Left renal cortex interstitium (tissue), 4 donors: ENCODE measurements at places on chromosomes 2 and 18.

DNA sequence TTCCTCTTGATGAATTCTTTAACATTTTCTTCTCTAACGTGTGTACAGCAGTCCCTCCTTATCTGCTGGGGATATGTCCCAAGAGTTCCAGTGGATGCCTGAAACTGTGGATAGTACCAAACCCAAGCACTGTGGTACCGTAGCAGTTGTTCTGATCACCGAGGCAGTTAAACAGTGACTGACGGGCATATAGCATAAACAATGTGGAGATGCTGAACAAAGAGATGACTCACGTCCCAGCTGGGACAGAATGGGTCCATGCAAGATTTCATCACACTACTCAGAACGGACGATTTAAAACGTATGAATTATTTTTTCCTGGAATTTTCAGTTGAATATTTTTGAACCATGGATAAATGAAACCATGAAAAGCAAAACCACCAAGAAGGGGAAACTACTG is 54.5 kb upstream of the SPAG16 start:
- no peak for DNase-seq

DNA sequence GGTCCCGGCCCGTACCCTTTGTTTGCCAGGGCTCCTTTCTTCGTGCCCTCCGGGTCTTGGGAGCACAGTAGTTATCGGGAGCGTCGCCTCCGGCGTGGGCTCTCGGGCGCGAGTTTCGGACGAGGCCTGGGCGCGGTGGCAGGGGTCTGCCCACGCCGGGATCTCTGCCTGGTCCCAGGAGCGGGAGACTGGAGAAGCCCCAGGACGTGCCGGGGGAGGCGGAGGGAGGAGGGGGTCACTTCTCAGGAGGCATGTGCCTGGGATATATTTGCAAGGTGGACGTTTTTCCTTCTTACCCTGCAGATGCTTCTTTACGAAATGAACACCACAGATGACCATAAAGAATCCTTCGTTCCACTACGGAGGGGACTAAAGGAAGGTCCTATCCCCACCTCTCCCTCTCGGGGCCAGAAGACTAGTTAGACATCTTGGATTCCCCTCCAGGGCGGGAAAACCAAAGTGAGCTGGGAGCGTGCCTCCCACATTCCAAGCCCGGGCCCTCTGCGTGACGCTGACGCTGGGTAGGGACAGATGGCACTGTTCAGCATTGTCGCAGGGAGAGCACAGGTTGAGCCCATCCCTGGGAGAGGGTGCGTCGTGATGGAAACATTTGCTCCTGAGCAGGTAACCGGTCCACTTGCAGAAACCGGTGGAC is 483 bp upstream of the FHL2 start:
- DNase-seq = no peak

DNA sequence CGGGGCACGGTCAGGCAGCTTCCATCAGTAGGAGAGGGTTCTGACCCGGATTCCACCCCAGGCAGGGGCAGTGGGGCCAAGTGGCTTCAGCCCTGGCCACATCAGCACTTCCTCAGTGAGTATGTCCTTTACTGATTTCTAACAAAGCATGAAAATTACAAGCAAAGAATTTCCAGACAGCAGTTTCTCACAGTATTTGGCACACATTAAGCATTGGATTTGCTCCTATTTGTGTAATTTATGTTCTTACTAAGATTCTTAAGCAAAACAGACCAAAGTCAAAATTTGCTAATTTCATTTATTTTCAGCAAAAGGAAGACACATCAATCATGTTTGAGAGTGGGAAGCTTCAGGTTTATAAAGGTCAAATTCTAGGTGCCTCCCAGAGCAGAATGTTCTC is 73.3 kb upstream of the NFATC1 start:
- no peak for DNase-seq

DNA sequence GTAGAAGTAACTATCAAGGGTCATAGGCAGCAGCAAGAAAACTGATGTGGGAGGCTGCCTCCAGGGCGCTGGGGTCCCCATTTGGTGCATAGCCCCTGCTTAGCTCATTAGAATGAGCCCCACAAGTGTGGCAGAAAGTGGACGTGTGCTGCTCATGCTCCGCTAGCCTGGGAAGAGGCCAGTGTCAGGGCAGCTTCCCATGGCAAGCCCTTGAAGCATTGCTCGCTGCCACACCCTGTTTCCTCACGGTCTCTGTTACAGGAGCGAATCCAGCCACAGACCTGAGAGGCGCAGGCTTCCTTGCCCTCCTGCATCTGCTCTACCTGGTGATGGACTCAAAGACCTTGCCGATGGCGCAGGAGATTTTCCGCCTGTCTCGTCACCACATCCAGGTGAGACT is 22.5 kb downstream of the ELMOD3 start:
- no peak for DNase-seq

GRCh38 chr2:7906431-7906830 is 775.4 kb upstream of the ID2 start:
- no peak for DNase-seq

- DNase-seq = no peak
Measured at GRCh38 chr2:112634874-112635157, 10.9 kb upstream of the SLC20A1 start.

- DNase-seq = no peak
Measured at GRCh38 chr2:154978244-154978643, 279.7 kb downstream of the KCNJ3 start.

GRCh38 chr18:572831-573289 is 7.3 kb upstream of the CETN1 start:
- DNase-seq = no peak

DNA sequence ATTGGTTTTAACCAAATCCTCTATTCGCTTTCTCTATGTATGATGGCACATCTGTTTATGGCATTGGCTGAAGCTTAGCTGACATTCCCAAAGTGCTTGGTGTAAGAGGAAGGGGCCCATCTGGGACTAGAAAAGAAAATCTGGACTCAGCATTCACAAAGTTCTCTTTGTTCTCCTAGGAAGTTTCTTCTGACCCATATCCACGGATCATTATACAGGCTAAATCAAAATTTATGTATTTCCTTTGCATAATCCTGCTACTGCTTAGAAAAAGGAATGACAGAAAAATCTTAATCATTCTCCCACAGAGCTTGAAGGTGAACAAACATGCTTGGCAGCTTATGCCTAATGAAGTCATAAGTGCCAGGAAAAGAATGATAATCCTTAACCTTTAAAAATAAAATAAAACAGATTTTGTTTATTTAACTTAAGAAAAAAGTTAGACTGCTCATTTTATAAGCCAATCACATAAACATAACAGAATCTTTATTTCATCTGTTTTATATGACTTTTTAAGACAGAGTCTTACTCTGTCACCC is 88.4 kb downstream of the NYAP2 start:
- DNase-seq = no peak

- no peak for DNase-seq
Measured at GRCh38 chr2:188444106-188444835, 152.6 kb downstream of the GULP1 start.

DNA sequence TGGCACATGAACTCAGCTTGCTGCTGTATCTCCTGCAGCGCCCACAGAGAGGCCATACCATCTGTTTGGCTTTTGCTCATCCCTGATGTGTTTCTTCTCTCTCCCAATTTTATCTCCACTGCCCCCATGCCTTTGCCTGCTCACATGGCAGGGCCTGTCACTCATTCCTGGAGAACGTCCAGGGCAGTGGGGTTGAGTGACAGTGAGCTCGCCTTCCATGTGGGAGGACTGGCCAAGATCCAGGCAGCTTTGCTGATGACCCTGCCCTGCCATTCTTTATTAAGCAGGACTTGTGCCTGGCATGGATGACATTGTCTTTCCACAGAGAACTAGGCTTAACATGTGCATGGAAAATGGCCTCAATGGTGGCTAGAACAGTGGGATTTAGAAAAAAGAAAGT is 230.5 kb upstream of the THSD7B start:
- DNase-seq = no peak

GRCh38 chr2:226898897-226899296 is 63.0 kb downstream of the RHBDD1 start:
- peak; percentile 9 for DNase-seq

GRCh38 chr2:45728458-45728942 is 77.0 kb downstream of the PRKCE start:
- DNase-seq = no peak

- no peak for DNase-seq
Measured at GRCh38 chr18:42977982-42978637, 137.4 kb downstream of the RIT2 start.

DNA sequence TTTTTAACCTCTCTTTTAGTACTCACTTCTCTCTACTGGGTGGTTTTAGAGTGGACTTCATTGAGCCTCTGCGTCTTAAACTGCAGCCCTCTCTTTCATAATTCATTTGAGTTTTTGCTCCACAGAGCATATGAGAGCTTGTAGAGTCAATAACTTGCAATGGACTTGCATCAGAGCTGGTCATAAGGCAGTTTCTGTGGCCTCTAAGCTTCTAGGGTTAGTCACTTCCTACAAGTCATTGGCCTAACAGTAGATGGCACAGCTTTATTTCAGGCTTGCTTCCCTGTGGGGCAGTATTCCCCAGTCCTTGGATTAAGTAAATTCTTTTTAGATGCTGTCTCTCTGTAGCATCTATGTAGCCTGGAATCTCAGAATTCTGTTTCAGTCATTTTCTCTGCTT is 1435.7 kb downstream of the LRP1B start:
- no peak for DNase-seq

DNA sequence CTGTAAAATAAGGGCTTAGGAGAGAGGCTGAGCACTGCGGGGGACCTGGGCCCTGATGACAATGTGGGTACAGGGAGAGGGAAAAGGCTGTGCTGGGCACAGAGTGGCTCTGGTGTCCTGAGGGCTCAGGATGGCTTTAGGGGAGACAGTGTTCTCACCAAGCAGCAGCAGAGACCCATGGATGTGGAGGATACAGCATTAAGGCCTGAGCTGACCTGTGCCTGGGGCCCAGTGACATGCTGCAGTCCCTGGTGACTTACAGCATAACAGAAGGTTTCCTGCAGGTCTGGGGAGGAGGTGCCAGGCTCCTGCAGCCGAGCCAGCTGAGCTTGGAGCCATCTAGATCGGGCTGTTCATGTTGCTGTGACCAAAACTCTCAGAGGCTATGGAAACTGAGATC is 191.3 kb upstream of the SMAD2 start:
- DNase-seq = no peak

GRCh38 chr2:130381145-130381544 is 25.3 kb downstream of the PTPN18 start:
- no peak for DNase-seq

DNA sequence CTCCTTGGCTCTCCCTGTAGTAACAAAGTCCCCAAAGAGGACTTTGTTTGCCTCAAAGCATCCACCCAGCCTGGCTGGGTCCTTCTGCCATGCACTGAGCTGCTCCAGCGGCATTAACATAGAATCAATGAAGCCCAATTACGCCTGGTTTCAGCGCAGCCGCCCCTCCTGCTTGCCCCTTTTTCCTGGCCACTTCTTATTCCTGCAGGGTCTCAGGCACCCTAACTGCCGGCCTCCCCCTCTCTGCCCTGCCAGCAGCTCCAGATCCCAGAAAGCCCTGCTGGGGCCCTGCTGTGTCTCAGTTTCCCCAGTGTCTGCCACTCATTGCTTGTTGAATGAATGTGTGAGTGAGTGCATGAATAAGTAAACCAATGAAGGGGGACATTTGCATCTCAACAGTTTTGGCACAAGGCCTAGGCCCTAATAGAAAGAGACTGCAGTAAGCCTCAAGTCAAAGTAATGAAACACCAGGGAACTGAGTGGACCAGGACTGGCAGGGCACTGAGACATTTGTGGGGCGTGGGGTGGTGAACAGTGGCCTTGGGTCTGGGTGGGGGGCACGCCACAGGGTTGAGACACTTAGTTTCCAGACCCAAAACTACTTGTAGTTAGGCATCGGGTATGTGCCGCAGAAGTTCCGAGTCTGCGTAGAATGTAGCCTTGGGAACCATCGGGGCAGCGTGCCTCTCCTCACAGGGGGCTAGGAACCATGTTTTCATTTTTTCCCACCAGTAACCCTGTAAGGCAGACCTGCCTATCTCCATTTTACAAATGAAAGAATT is 60.6 kb downstream of the SMAD7 start:
- DNase-seq = no peak

DNA sequence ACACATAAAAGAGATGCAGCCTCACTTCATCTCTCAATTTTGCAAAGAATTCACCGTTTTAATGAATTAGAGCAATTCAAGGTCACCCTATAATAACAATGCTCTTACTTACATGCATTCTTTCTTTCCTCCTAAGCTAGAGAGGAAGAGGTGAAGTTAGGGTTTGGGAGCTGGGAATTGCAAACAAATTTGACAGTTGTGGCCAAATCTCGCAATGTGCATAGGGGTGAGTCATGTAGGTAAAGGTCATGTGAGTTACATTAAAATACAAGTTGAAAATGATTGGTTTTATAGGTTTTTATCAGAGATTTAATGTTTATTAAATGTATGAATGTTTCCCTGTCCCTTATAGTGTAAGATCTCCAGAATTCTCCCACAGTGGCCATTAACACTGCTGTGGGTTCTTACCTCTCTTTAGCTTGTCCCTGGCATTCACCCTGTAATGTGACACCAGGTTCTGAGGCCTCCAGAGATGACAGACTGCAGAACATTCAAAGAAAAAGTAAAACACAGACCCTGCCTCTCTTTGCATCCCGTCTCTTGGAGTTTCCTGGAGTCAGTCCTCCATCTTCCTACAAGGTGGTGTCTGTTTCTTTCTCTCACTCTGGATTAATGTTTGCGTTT is 53.7 kb upstream of the LGALSL start:
- no peak for DNase-seq

- DNase-seq = peak; percentile 11
Measured at GRCh38 chr2:15425712-15426111, 135.4 kb downstream of the NBAS start.

DNA sequence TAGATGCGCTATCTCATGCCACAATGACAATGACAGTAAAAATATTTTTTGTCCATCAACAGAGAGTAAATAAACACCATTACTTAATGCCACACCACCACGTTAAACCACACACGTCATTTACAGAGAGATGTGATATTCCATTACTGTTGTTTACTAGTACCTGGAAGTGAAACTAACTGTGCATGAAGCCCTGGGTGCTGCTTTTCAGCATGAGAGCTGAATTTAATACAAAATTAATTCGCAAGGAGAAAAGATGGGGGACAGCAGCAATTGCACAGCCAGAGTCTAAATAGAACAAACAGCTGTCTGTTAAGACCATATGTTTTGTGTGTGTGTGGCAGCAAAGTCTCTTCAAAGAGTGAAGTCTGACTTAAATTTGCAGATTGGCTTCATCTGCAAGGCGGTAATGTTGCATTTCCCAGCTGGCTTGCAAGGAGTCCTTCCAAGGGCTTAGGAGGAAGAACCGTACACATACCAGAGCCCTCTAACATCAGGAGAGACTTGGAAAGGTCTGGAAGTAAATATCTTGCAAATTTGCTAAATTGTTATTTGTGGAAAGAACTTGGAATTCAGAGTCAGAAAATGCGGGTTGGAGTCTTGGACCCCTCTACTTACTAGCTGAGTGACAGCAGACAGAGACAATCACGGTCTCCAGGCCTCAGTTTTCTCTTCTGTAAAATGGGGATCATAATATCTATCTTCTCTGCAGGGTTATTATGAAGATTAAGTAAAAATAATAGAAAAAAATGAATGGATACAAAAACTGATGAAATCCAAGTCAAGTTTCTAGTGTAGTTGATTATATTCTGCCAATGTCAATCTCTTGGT is 127.6 kb downstream of the ALPK2 start:
- no peak for DNase-seq
